Right lobe of liver (tissue), 6 donors: ENCODE measurements at places on chromosomes 12 and 14. TPM values are rescaled to one million over a fixed set of nuclear protein-coding genes. Genes with fewer than 3 reads are reported as not detected.

DNA sequence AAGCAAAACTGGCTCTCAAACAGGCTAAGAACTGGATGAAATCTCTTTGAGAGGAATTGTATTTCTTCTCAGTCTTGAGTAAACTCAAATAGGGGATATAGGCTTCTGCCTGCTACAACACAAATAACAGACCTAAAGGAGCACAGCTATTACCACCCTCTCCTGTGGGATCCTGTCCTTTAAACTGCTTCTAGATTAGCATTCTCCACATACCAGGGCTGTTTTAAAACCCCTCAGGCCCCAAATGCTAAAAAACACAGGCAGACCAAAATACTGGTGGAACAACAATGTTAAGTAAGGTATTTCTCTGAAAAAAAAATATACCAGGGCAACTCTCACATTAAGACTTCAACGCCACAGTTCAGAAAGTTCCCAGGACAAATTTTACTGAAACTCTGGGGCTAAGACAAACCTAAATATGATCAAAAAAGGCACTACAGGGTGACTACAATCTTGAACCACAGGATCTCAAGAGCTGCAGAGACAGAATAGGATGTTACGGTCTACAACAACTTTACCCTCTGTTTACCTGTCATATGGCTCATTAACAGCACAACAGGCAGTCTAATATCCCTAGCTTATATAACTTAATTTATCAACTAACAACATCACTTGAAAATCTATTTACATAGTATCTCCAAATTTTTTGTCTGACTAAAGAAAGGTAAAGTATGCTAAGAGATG, 7.2 kb downstream of the CPNE8 start:
- DNase-seq: no peak

- DNase-seq: peak; percentile 22
Observed at GRCh38 chr14:100290607-100291304, 15.5 kb downstream of the SLC25A29 start.

DNA sequence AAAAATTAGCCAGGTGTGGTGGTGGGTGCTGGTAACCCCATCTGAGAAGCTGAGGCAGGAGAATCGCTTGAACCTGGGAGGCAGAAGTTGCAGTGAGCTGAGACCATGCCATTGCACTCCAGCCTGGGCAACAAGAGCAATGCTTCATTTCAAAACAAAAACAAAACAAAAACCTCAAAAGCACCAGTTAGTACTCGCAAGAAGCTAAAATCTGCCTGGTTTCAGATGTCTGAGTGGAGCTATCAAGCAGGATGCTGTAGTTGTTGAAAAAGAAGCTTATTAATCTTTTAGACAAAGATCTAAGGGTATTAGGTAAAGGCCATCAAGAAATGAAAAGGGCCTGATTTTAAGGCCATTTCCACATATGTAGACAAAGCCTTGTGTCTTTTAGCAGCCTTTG, 50.9 kb downstream of the SUPT16H start:
- DNase-seq: no peak

- no peak for DNase-seq
Observed at GRCh38 chr12:90027889-90028634, 319.4 kb upstream of the ATP2B1 start.

COX8C gene
- total RNA-seq: not detected

- no peak for DNase-seq
Observed at GRCh38 chr12:19048943-19049342, 80.6 kb upstream of the PLEKHA5 start.

- DNase-seq: no peak
Observed at GRCh38 chr14:85252011-85252410, 277.9 kb upstream of the FLRT2 start.

GRCh38 chr12:7154901-7155470, 24.8 kb downstream of the CLSTN3 start:
- no peak for DNase-seq

DNA sequence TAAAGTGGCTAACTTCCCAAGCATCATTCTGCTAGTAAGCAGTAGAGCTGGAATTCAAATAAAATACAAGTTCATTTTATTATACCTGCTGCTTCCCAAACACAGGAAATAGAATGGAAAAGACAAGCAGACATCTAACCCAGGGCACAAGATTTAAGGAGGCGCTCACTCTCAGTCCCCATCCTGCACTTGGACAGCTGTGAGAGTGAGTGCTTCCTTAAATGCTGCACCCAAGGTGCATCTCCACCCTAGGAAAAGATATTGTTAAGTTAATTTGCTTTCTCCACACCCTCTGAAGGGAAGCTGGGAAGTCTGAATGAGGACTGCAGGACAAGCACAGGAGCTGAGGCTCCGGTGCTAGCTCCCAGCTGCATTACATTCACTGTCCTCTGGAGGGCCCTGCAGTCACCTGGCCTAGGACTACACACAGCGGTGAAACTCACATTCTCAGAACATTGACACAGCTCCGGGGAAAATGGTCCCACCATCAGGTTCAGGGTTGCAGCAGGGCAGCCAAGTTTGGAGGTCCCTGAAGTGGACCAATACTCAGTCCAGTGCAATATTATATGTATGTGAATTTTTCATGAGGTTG, 14.2 kb downstream of the HEBP1 start:
- no peak for DNase-seq
